ENCODE measurements at places on chromosomes 7 and 10. TPM values are rescaled to one million over a fixed set of nuclear protein-coding genes. Genes with fewer than 3 reads are reported as not detected.
A peak's percentile ranks its signal among the peaks of the same experiment; 100 is the strongest.

Gene MMRN2
- 0.17 TPM for total RNA-seq

Gene MSMB
- not detected for total RNA-seq

Gene CNNM1
- not detected for total RNA-seq

Gene FAM237B
- total RNA-seq, result not detected

DNA sequence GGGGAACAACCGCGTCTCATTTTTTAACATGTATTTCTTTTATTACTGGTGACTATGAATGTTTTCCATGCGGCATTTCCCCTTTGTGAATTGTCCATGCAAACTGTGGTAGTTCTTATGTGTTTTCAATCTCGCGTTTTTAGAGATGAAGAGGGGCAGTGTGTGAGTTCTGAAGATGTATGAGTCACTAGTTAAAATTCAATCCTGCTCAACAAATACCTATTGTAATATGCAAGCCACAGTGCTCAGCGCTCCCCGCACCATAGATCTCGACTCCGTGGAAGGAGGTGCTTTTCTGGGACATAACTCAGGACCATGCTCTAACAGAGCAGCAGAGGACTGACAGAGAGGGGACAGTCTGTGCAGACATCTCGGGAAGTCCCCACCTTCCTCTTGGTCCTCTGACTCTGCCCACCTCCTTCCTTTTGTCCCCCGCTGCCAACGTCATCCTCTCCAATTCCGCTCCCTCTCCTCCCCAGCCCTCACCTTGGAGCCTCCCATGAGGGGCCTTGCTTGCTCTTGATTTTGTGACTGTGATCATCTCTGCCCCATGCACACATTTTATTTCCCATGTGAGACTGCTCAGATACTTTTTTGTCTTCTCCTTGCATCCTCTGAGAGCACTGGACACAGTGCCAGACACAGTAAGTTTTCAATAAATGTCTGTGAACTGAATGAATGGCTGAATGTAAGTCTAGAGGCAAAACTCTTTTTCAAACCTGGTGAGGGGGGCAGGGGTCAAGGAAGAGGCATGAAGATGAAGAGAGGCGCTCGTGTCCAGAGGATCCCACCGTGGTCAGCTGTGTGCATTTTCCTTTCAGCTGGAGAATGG, 42.7 kb upstream of the PLEKHA1 start:
- no peak for DNase-seq

- DNase-seq, result no peak
Observed at GRCh38 chr10:54900584-54900983, 99.6 kb upstream of the PCDH15 start.

DNA sequence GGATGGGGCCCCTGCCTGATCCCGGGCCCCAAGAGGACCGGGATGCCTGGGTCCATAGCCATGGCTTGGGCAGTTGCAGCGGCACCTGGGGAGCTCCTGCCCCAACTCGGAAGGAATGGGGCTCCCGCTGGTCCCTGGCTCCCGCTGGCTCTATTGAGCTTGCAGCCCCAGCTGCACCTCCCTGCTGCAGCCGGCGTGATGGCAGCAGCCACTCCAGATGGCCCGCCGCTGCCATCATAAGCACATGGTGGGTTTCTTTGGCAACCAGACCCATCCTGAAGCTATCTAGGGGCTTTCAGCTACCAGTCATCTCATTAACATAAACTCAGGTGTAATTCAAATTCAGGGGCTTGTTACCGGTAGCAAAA, 11.1 kb upstream of the DNMBP start:
- DNase-seq, result no peak

- DNase-seq, result no peak
Observed at GRCh38 chr7:132255898-132256297, 320.4 kb downstream of the PLXNA4 start.

GRCh38 chr10:13627459-13628310, 40.9 kb downstream of the PRPF18 start:
- DNase-seq, result no peak

GRCh38 chr10:70891627-70892026, 3.3 kb upstream of the PCBD1 start:
- DNase-seq, result no peak

GRCh38 chr10:69375307-69376151, 41.2 kb downstream of the TACR2 start:
- no peak for DNase-seq

DNA sequence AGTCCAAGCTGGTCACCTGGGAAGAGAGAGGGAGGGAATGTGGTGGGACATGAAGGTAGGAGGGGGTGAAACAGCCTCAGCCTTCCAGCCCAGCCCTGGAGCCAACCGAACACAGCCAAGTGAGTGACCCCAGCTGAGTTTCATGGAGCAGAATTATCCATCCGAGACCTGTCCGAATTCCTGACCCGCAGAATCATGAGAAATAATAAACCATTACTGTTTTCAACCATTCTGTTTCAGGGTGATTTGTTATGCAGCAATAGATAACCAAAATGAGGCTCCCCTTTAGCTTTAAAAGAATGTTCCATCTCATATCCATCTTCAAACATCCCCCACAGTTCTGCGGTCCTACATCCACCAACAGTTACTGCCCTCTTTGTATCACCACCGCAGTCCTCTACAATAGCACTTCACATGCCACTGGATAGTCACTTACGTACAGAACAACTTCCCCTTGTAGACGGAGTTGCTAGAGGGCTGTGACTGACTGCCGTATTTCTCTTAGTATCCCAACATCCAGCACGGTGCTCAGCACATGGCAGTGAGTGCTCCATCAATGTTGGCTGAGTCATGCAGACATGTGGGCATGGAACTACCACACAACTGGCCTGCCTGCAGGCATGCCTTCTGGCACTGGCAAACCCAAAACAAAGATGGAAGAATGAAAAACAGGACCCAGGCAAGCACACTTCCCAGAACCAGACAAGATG, 18.5 kb downstream of the KIAA1549 start:
- DNase-seq, result no peak

GRCh38 chr7:38796626-38797501, 112.1 kb downstream of the VPS41 start:
- DNase-seq, result peak; percentile 38

DNA sequence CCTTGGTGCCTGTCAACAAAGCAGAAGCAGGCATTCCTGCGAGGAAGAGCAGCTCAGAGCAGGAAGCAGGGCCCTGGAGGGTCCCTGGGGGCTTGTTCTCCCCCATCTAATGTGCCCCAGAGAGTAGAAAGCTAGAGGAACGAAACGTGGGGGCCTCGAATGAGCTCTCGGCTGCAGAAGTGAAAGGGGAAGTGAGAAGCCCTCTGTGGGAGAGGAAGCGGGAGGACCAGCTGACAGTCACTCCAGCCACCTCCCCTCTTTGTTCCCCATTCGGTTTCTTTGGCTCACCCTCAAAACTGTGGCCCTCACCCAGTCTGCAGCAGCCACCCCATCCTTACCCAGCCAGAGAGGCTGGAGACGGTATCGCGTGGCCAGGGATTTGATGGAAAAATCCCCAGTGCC, 25.0 kb downstream of the C10orf105 start:
- DNase-seq, result no peak

DNA sequence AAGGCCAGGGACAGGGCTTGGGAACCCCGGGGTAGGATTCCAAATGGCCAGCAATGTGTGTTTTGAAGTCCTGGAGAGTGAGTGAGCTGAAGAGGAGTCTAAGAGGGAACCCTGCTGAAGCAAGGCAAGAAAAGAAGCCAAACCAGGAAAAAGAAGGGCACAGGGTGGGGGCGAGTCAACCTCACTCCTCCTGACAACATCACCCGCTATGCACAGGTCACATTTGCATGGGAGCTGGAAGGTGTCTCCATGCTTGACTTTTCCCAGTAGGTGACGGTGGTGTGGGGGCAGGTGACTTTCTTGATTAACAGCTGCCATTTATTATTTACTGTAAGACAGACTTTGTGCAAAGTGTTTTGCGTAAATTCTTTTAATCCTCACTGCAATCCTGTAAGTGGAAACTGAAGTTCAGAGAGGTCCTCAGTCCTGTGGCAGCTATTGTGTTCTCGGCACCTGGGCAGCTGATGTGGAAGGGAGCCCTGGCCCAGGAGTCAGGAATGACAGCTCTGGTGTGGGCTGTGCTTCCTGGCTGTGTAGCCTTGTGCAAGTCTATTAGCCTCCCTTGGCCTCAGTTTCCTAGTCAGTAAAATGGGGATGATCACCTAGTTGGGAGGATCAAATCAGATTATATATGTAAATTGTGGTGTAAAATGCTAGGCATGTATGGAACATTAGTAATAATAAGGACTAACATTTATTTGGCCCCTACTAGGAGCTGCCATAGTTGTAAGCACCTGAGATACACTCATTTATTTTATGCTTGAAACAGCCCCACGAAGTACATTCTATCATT, 90.9 kb downstream of the SH3PXD2A start:
- DNase-seq, result no peak

- no peak for DNase-seq
Observed at GRCh38 chr10:6039711-6040110, 22.5 kb downstream of the IL2RA start.

GRCh38 chr10:51028420-51028819, 45.9 kb upstream of the PRKG1 start:
- no peak for DNase-seq

GRCh38 chr10:116237970-116238369, 35.0 kb downstream of the GFRA1 start:
- DNase-seq, result no peak

DNA sequence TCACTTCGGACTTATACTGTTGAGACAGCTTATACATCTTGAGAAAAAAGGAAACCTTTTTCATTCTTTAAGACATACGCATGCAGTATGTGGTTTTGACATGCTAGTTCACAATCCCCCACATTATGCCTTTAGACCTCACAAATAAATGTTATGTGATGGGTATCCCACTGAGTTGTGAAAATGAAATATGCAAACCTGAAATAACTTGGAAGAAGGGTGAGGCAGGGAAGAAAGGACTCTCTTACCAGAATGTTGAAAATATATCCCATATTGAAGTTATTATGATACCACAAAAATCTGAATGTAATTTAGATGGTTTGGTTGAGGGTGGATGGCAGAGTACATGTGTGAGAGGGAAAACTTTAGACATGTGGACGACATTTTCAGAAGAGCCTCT, 379.8 kb downstream of the BBS9 start:
- DNase-seq, result no peak

Measured in CD4-positive, CD25-positive, alpha-beta regulatory T cell (primary cell).